ENCODE measurements at places on chromosomes 2 and 18.
A peak's percentile ranks its signal among the peaks of the same experiment; 100 is the strongest.

DNA sequence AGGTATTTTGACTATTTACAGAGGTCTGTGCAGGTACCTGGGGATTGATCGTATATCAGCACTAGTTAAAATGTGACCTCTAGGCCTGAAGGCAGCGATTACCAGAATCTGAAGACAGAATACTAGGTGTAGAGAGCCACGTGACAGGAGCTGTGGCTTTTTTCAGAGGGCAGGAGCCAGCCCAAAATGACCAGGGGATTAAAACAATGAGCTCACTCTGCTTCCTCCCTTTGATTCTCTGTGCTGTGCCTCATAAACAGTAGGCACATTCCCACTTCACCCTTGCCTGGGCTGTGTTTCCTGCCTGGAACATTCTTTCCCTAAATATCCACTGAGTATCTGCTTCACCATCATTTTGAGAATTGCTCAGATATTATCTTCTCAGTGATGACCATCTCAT is 15.2 kb downstream of the ITGAV start:
- DNase-seq, result no peak

- no peak for DNase-seq
These were observed 64.1 kb downstream of the TRAPPC12 start for GRCh38 chr2:3443506-3444084.

DNA sequence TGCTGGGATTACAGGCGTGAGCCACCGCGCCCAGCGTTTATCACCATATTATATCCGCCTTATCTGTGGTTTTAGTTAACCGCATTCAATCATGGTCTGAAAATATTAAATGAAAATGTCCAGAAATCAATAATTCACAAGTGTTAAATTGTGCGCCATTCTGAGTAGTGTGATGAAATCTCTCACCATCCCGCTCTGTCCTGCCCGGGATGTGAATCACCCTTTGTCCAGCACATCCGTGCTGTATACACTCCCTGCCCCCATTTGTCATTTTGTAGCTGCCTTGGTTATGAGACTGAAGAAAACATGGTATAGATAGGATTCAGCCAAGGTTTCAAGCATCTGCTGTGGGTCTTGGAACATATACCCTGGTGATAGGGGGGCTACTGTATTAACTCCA is 70.7 kb downstream of the TIMM21 start:
- no peak for DNase-seq

DNA sequence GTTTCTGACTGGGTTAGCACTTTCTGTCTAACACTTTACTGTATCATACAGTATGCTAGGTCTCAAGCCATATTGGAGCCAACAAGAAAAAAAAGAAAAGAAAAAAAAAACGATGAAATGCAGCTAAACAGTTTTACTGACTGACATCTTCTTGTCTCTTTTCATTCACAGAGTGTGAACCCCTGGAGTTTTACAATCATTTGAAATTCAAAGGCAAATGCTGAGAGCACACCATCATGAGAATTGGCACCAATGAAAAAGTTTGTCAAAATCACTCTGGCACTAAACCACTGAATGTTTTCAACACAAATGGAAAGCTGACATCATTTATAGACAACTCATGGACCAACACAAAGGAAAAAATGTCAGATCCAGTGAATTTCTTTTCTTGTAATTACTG is 513.3 kb downstream of the LRRTM4 start:
- DNase-seq, result peak; percentile 38

GRCh38 chr2:177525351-177525924 is 132.9 kb downstream of the AGPS start:
- DNase-seq, result no peak

DNA sequence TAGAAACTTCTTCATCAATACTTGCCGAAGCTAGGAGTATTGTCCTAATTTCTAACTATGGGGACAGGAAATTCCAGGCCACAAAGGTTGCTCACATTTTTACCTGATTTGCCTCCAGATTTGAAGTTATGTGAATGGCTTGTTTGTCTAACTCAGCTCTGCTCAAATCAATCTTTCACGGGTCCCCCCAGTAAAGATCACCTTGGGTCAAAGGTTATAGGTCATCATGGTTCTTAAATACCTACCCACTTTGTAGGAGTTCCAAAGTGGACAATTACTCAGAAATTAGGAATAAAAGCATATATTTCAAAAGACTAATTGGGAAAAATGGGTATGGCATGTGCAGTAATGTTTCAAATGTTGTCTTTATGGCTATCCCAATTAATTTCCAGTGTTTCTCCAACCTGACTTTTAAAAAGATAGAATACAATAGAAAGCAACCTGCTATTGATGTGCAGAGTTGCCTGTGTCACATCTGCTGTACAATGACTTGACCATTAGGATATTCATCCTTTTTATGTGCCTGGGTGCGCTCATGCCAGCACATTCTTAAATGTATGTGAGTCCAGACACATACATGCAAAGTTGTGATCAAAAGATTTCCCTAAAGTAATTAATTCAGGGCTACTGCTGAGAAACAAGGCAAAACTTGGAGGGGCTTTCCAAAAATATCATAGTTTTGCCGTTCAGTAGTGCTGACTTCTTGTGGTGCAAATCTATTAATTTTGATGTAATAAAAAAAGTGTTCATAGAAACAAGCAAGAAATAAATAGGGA is 126.1 kb downstream of the MYCN start:
- no peak for DNase-seq

DNA sequence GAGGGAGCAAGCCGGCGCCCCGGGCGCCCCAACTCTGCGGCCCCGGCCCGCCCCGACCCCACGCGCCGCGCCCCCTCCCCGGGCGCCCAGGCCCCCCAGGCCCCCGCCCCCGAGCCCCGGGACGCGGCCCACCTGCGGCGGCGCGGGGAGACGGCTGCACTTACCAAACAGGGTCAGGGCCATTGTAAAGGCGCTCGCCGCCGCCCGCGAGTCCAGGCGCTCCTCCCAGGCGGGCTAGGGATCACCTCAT is 526 bp downstream of the CHN1 start:
- peak; percentile 55 for DNase-seq

- DNase-seq, result no peak
These were observed 145.1 kb upstream of the RMP24 start for GRCh38 chr18:35827275-35827902.

DNA sequence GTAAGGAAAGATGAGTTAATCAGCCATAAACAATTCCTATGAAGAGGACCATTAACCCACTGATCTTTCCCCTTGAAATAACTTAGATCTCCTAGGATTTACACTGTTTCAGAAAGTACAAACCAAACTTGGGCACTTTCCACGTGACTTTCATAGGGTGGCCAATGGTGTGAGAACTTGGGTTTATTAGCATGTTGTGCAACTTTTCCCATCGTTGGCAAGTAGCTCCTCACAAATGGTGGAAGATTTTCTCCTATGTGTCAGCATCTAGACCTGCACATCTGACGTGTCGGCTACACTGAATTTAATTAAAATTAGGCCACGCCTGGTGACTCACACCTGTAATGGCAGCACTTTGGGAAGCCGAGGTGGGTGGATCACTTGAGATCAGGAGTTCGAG is 116.3 kb downstream of the GALNT1 start:
- DNase-seq, result no peak

DNA sequence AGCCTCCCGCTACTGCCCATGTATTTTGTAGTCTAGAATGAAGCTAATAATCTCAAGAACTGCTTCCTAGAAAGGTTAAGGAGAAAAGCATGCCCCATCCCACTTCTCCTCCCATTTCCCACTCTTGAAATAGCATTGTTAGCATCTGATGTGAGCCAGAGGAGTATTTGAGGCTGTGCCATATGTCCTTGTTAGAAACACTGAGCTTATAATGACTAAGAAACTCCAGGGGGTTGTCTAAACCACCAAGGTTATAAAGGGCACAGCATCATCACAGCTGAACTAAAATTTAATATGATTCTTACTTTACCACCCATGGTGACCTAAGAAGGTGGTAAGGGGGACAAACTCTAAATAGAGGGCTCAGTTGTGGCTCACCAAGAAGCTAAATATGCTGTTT is 16.6 kb downstream of the TSPYL6 start:
- DNase-seq, result peak; percentile 4

DNA sequence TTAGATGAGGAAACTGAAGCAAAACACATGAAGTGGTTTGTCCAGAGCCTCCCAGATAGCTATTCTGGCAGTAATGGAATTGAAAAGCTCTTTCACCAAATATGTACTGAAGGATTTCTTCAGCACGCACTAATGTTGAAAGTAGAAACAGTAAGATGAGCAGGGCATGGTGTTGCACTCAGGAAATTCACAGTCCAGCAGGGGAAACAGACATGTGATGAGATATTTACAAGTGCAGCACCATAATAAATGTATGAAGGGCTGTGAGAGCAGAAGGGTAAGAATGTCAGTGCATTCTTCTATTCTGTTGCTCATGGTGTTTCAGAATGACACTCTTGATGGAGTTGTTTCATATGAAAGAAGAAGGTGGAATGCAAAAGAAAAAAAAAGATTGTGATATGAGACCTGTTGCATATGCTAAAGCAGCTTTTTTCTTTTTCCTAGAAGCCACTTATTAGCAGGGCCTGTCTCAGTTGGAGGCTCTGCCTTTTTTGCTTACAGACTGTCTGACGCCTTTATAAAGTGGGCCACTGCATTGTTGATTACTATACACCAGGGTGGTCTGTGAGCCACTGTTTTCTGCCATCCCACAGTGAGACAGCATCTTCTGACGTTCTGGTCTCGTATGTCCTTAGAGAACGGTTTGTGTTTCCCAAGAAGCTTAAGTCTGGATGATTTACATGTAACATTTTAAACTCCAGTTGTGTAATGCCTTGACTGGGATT is 516.9 kb downstream of the ARHGAP15 start:
- no peak for DNase-seq

- no peak for DNase-seq
These were observed 483.0 kb upstream of the ID2 start for GRCh38 chr2:8198766-8199382.

GRCh38 chr2:8258406-8258805 is 423.4 kb upstream of the ID2 start:
- no peak for DNase-seq

DNA sequence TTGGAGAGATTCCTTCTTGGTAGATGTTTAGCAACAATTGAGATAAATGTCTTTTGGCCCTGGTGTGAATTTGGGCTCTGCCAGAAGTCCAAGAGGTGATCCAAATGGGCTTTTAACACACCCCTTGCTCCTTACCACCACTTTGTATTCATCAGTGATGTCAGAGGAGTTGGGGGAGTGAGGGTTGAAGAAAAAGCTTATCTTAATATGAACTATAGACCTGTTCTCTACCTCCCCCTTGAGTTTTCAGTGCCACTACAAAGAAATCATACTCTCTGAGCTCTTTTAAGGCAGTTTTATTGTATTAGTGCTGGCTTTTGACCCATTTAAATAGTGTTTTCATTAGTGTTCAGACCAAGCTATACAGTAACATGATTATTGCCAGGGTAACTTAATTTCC is 229.1 kb downstream of the PHLPP1 start:
- DNase-seq, result no peak

GRCh38 chr18:47265197-47265596 is 13.7 kb upstream of the SKOR2 start:
- DNase-seq, result no peak

DNA sequence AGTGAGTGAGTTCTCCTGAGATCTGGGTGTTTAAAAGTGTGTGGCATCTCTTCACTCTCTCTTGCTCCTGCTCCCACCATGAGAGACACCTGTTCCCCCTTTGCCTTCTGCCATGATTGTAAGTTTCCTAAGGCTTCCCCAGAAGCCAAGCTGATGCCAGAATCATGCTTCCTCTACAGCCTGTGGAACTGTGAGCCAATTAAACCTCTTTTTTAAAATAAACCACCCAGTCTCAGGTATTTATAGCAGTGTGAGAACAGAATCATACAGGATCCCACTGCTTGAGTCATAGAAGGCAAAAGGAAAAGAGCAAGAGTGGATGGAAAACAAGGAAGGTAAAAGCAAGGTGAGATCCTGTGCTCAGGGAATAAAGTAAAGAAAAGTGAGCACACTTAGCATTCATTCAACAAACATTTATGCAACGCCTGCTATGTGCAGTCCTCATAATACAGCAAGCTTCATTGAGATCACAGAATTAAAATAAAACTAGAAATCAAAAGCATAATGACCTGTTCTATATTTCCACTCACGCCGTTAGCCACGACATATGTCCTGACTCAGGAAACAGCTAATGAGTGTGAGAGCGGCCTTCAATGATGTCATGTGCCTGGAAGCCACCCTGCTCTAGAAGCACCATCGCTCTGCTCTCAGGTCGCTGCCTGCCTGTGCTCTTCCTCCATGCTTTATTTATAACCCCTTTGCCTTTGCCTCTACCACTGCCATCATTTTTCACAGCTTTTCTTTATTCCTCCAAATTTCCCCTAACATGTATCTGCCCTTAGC is 11.3 kb upstream of the COPS8 start:
- DNase-seq, result no peak

DNA sequence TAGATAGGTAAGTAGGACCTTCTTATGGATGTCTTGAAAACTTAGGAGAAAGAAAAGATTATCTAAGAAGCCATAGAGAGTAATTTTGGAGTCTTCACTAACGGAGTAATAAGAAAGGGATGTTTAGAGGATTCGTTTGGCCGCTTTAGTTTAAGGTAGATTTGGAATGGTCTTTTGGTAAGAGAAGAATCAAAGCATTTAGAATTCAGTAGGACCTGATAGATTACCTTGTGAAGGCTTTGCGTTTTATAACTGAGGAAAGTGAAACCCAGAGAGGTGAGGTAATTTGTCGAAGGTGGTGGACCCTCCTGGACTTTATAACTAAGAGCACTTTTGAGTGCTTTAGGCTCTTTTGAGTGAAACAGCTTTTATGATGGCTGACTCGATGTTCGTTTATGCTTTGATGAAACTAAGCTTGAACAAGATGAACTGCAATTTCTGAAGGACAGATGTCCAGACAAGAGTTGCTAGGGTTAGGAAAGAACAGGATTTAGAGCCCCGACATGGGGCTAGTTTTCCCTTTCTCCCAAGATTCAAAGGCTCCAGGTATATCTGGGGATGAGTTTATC is 1.3 kb downstream of the MYL12B start:
- no peak for DNase-seq

DNA sequence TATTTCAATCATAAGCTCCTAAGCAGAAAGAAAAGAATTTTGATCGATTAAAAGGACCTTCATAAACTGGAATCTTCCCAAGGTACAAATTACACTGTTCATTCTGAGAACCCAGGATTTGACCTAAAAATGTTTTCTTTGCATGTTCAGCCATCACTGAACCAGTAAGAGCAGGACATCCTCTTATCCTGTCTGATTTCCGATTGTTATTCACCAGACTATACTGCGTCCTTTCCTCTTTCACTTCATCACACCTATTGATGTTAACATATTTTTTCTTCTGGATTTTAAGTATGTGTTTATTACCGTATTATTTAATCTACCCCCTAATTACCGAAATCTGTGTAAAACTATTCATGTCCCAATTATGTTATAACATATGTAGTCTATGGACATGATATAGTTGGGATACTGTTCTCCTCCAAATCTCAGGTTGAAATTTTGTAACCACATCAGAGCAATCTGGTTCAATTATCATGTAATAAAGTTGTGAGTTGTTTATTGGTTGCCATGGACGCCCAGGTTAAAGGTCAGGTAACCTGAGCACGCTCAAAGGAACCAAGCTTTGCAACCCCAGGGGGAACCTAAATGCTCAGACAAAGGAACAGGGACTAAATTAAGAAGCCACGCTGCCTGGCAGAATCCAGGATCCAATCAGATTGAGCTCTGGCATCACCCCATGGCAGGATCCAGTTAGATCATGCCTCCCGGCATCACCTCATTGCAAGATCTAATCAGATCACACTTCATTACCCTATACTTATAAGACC is 11.6 kb upstream of the TBC1D8 start:
- DNase-seq, result peak; percentile 38

Data from NCI-H146 (cell line).